NCI-H2107 (cell line): ENCODE measurements at places on chromosomes 7 and 10.

- no peak for DNase-seq
Observed at GRCh38 chr10:61837755-61838171, 63.7 kb upstream of the ARID5B start.

- DNase-seq = no peak
Observed at GRCh38 chr7:25122373-25122772, 2.7 kb downstream of the CYCS start.

DNA sequence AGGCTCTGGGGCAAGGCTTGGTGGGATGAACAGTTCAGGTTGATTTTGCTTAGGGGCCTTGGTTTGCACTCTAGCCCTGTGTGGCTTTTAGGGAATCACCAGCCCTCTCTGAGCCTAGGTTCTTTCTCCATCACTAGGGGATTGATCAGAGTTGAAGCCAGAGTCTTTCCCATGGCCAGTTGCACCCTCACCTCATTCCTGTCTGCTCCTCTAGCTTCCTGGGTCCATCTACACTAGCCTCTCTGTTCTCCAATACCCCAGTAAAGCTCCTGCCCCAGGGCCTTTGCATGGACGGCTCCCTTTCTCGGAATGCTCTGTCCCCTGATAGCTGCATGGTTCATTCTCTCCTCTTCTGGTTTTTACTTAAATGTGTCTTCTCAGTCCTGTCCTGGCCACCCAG, 40.4 kb downstream of the SORCS3 start:
- no peak for DNase-seq

GRCh38 chr7:127221731-127222130, 31.0 kb downstream of the GRM8 start:
- DNase-seq = no peak

- no peak for DNase-seq
Observed at GRCh38 chr7:6578114-6579084, 1.1 kb downstream of the ZDHHC4 start.

GRCh38 chr10:132711613-132712121, 74.3 kb downstream of the NKX6-2 start:
- no peak for DNase-seq

GRCh38 chr10:131808370-131808930, 92.4 kb upstream of the PPP2R2D start:
- no peak for DNase-seq

- DNase-seq = no peak
Observed at GRCh38 chr7:94149789-94150545, 145.8 kb upstream of the BET1 start.

DNA sequence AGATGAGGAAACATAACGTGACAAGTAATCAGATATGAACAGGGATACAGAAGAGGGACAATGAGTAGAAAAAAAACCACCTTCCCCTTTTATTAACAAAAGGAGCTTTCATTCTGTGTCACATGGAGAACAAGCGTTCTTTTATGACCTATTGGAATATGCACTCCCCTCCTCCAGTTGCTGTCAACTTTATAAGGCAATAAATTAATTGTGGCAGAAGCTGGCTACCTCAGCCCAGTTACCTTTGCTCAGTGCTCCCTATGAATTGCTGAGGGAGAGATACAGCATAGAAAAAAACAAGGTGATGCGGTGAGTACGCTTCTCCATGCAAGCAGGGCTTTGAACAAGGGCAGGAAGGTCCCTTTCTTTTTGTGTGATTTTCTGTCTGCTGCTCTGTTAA, at the start of gene MGAM2:
MGAM2 (plus strand) TSS at position 220 of the 400 bp plus-strand sequence. CDS start 5,156 bp downstream, outside the sequence.
- no peak for DNase-seq
